ENCODE measurements at places on chromosomes 2 and 18.

- no peak for DNase-seq
These were observed 213.6 kb downstream of the GLI2 start for GRCh38 chr2:120949027-120949956.

GRCh38 chr2:119311371-119311770, 55.3 kb downstream of the C2orf76 start:
- no peak for DNase-seq

- DNase-seq: no peak
These were observed 136.4 kb upstream of the COPS8 start for GRCh38 chr2:236949089-236949905.

DNA sequence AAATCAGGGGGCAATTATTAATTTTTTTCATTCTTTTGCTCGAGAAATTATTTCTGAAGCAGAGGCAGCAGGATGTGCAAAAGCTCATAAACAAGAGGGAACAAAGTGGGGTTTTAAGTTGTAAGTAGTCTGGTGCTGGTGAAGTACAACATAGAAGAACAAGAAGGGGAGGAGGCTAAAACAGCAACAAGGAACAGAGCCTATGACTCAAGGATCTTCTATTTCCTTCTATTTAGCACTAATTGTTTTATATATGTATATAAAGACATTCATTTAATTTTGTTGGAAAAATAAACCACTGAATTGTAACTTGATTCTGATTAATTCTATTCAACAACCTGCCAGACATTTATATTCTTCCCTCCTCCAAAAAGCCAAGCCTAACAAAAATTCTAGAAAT, 35.0 kb downstream of the YES1 start:
- no peak for DNase-seq

DNA sequence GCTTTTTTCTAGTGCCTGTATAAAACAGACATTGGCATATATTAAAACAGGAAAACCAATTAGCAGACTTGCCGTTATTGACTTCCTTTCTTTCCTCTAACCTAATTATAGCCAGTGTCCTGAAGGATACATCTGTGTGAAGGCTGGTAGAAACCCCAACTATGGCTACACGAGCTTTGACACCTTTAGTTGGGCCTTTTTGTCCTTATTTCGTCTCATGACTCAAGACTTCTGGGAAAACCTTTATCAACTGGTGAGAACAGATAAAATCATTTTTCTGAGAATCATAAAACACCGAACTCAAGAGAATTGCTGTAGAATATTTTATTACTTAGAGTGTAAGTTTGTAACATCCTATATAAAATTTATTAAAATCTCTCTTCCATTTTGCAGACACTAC, 74.3 kb downstream of the SCN2A start:
- no peak for DNase-seq

DNA sequence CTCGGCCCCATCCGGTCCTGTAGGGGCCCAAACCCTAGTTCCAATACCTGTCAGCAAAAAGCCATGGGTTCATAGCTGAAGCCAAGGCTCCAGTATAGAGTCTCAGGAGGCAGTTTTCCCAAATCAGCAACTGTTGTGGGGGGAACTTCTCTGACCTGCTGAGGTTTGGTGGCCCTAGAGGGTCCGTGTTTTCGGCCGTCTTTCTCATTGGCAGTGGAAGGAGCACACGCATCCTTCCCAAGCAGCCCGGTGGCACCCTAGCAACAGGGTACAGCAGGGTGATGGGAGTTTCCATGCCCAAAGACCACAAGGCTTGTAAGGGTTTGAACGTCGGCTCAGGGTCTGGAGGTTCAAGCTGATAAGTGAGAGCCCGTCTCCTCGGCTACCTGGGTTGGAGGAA, 6.6 kb downstream of the FOSL2 start:
- DNase-seq: no peak

GRCh38 chr2:24815171-24815570, 21.9 kb downstream of the CENPO start:
- DNase-seq: no peak
